ENCODE measurements at places on chromosomes 16 and 17. TPM values are rescaled to one million over a fixed set of nuclear protein-coding genes. Genes with fewer than 3 reads are reported as not detected.

DNA sequence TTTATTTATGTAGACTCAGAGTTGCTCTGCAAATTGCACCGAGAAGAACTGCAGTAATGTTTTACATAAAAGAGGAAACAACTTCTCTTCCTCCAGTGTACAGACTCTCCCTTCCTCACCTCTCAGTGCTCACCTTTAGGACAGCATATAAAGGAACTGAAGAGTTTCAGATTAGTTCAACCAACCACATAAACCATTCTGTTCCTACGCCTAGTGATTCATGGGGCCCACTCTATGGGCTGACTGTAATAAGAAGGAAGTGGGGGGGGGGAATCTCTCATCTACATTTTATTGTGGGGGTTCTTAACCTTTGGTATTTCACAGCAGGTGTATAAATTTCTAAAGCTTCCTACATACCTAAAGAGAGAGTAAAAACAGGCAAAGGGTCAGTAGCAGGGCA is 18.3 kb downstream of the ZSWIM7 start:
- ATAC-seq, result no peak

DNA sequence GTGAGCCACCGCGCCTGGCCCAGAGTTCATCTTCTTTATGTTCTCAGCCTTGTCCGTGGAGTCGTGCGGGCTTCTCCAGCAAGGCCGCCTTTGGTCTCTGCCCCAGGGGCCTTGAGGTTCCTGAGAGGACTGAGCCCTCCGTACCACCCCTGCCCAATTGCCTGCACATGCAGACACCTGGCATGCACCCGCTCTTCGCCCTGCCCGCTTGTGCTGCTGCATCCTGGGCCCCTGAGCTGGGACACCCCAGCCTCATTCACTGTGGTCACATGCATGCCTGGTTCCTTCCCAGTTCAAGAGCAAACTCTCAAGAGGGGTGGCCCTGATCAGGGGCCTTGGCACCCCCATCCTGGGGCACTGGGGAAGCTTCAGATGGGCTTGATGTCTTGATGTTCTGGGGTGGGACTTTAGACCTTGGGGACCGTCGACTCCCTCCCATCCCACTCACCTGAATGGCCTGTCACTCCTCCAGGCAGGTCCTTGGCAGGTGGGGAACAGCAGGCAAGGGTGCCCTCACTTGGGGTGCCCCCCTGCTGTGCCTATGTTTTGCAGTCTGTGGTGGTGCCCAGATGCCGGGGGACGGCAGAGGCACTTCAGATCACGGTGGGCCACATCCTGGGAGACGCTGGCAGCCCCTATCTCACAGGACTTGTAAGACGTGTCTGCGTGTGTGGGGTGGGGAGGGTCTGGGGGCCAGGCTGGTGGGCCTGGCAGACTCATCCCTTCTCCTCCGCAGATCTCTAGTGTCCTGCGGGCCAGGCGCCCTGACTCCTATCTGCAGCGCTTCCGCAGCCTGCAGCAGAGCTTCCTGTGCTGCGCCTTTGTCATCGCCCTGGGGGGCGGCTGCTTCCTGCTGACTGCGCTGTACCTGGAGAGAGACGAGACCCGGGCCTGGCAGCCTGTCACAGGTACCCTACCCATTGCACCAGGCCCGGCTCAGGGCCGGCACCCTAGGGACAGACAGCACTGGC is 12.7 kb upstream of the SPNS2 start:
- no peak for ATAC-seq

DNA sequence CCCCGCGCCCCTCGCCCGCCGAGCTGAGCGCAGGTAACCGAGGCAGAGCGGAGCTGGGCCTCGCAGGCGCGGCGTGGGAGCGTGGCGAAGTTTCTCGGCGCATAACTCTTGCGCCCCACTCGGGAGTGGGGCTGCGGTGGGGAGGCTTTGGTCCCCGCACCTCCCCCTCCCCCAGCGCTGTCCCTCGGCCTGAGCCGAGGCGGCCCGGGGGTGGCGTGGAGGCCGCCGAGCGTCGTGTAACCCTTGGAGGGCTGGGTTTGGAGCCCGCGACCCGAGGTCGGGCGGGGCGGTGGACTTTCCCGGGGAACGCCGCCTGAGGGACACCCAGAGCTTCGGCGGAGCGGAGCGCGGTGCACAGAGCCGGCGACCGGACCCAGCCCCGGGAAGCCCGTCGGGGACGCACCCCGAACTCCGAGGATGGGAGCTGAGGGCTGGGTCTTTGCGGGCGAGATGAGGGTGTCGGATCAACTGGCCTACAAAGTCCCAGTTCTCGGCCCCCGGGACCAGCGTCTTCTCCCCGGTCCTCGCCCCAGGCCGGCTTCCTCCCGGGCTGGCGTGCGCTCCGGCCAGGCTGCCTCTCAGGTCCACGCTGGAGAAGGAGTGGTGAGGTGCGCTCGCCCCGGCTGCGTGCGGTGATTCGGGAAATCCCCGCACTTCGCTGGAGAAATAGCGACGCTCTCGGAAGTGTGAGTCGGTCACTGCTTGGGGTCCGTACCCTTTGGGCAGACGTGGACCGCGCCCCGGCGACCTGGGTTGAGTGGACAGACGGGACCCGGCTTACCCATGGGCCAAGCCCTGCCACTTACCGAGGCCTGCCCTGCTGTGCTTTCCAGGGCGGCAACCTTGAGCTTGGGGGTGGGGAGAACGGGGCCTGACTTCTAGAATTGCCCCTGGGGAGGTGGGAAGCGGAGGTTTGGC is 168.4 kb downstream of the RAB11FIP4 start:
- peak; percentile 9 for ATAC-seq

DNA sequence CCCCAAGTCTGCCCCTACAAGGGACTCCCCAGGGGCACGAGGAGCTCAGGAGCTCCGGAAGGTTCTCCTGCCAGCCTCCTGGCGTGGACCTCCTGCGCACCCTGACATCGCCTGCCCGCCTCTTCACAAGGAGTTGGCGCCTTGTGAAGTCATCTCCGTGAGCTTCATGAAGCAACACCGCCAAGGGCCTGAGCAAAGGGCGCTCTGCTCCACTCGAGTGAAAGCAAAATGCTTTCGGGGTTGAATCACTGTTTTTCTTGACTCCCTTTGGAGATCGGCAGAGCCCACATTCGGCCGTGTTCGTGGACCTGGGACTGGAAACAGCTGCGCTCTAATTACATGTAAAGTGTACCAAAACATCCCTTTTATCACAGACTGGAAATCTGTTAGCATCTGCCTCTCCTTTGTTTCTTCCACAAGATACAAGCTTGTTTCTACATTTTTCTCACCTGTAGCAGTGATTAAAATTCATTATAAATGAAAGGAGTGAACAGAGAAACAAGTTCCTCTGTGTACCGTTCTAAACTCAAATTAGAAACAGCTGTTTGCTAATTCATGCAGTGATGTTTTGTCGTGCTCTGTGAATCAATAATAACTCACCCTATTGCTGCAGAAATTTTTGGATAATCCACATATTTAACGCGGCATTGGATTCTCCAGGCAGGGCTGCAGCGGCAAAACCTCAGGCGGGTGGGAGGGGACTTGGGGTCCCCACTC is 203.3 kb downstream of the ZNF423 start:
- peak; percentile 62 for ATAC-seq

- no peak for ATAC-seq
Observed at GRCh38 chr17:80256034-80256350, 4.7 kb upstream of the RNF213 start.

- no peak for ATAC-seq
Observed at GRCh38 chr17:28549236-28550132, 2.9 kb downstream of the UNC119 start.

GRCh38 chr17:30921544-30922196 is at the start of gene ADAP2:
TSS of gene ADAP2 (plus strand) at chr17:30921945. CDS start at chr17:30922015, 70 bp downstream.
- ATAC-seq, result peak; percentile 86

- no peak for ATAC-seq
Observed at GRCh38 chr17:34850964-34851363, 110.3 kb downstream of the CCT6B start.

The TGFB1I1 gene
- total RNA-seq, result 208 TPM

The CD300E gene
- 0.25 TPM for total RNA-seq
